ENCODE measurements at places on chromosomes 6 and 20.

DNA sequence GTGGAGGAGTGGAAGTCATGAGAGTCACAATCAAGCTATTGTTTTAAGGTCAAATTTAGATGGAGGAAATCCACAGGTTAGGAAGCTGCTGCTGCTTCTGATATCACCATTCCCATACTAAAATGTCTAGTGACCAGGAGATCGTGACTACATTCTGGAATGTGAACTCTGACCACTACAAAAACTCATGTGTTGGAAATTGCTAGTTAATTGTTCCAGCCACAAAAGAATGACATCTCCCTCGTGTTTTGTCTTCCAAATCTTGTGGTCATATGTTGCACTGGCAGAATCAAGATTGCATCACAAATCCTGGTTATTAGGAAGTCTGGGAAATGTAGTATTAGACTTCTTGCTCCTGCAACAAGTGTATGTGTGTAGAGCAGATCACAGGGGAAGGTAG lies 441.9 kb downstream of the CD109 start:
- no peak for DNase-seq

DNA sequence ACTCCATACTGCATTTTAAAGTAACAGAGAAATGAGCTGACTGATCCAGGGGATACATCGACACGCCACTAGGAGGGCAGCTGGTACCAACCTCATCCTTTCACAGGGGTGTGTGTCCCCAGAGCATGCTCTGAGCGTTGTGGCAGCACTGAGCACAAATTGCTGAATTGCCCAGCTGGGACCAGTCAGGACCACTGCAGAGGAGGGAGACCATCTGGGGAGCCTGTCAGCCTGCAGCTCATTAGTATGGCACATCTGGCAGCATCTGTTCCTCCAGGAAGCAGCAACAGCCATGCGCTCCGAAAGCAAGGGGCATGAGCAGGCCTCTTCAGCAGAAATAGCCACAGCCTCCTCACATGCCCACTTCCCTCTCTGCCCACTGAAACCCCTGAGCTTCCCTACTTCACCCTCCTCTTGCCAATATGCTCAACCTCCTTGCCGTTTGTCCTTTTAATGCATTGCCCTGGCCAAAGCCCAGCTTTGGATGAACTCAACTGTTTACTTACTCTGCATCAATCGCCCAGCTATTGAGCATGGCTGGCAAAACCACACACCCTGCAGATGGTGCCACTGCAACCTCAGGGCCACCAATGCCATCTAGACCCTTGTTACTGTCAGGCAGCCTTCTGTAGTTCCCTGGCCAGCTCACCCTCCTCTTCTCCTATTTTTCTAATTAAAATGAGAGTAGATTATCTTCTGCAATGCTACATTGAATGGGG lies 77.6 kb upstream of the NEDD9 start:
- no peak for DNase-seq

GRCh38 chr6:25232479-25232878 lies 46.7 kb upstream of the CARMIL1 start:
- DNase-seq = no peak

GRCh38 chr6:42505385-42505718 lies 53.6 kb upstream of the TRERF1 start:
- no peak for DNase-seq

- no peak for DNase-seq
Observed at GRCh38 chr6:21749754-21750153, 156.2 kb downstream of the SOX4 start.

GRCh38 chr6:5851261-5851757 lies 155.4 kb downstream of the NRN1 start:
- peak; percentile 40 for DNase-seq

DNA sequence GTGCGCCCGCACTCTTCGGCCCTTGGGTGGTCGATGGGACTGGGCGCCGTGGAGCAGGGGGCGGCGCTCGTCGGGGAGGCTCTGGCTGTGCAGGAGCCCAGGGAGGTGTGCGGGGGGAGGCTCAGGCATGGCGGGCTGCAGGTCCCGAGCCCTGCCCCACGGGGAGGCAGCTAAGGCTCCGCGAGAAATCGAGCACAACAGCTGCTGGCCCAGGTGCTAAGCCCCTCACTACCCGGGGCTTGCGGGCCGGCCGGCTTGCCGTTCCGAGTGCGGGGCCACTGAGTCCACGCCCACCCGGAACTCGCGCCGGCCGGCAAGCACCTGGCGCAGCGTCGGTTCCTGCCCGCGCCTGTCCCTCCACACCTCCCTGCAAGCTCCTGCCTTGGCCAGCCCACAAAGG lies 462.3 kb upstream of the JARID2 start:
- no peak for DNase-seq

DNA sequence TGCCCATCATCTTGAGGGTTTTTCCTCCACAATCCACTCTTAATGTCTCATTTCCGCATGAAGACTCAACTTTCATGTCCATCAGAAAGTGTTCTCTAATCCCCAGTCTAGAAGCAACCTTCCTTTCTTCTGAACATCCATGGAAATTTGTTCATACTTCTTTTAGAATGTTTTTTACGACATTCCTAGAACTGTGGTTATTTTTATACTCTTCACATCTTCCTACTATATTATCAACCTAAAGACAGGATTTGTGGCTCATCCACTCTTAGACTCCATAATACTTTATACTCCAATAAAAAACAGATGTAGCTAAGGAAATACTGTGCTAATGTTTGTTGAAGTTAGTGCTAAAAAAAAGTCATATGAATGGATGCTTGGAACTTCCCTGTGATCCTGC lies 1.4 kb upstream of the CAP2 start:
- DNase-seq = no peak

- no peak for DNase-seq
Observed at GRCh38 chr6:83594941-83595340, 82.6 kb downstream of the PRSS35 start.

- no peak for DNase-seq
Observed at GRCh38 chr6:161906571-161906970, 632.7 kb upstream of the AGPAT4 start.

GRCh38 chr6:31676904-31677303 lies 4.0 kb downstream of the LY6G5C start:
- no peak for DNase-seq

GRCh38 chr6:10033223-10033829 lies 381.5 kb downstream of the TFAP2A start:
- no peak for DNase-seq

DNA sequence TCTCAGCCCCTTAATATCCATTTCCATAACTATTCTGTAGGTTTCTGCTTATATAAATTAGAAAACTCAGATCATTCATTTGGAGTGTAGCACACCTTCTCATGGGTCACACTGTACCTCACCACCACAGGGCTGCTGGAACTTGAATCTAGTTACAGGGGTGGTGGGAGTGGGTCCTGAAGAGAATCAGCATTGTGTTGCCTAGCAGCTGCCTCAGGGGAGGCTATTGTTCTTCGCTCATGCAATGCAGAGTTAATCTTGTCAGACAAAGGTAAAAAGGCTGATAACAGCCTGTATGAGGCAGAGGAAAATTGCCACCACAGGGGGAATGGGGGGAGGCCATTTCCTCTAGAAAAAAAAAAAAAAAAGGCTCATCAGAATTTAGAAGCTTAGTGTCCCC lies 496.0 kb upstream of the ADGRB3 start:
- DNase-seq = no peak

- no peak for DNase-seq
Observed at GRCh38 chr6:125688138-125688537, 61.3 kb upstream of the HEY2 start.

DNA sequence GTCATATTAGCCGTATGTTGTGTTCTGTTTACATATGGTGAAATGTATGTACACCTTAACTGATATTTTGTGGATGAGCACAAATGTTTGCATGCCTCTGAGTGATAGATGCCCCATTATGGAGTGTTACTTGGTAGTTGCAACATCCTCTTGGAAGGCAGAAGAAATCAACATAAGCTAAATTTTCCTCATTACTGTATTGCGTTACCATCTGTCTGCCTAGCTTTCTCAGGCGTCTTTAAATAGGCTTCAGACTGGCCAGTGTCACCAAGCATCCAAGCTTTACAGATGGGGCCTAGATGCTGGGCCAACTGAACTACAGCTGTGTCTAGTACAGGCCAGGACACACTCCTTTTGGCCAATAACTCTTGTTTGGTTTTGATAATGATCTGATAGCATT lies 250.6 kb downstream of the SAMD5 start:
- DNase-seq = no peak

GRCh38 chr6:78611102-78611620 lies 256.2 kb upstream of the IRAK1BP1 start:
- DNase-seq = no peak

DNA sequence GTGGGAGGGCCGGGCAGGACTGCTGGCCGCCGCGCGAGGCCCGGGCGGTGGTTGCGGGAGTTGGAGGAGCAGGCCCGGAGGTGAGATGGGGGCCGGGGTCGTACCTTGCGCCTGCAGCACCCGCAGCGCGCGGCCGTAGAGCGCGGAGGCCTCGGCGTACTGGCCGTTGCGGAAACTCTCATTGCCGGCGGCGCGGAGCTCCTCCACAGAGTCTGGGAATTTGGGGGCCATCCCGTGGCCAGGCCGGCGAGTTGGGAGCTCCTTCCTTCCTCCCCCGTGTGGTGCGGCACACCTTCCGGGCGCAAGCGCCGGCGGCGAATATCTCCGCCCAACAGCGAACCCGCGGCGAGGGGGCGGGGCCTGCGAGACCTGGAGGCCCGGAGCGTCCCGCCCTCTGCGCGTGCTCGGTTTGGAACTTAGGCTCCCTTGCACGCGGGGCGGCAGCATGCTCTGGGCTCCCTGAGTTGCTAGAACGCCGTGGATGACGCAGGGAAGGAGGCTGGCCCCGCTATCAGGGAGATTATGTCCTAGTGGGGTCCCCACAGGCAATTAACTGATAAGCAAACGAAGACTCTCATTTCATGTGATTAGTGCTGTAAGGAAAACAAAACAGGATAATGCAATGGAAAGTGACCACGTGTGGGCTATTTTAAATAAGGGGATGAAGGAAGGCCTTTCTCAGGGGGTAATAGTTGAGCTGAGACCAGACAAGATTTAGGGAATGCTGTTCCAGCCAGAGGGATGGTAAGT lies at the start of gene TOMM34:
Gene TOMM34, minus strand, starts transcription at position 295 of the 750 bp plus-strand sequence. Its CDS starts 64 bp downstream, at position 231.
- DNase-seq = peak; percentile 89

- no peak for DNase-seq
Observed at GRCh38 chr6:51077821-51078518, 259.3 kb downstream of the TFAP2B start.

DNA sequence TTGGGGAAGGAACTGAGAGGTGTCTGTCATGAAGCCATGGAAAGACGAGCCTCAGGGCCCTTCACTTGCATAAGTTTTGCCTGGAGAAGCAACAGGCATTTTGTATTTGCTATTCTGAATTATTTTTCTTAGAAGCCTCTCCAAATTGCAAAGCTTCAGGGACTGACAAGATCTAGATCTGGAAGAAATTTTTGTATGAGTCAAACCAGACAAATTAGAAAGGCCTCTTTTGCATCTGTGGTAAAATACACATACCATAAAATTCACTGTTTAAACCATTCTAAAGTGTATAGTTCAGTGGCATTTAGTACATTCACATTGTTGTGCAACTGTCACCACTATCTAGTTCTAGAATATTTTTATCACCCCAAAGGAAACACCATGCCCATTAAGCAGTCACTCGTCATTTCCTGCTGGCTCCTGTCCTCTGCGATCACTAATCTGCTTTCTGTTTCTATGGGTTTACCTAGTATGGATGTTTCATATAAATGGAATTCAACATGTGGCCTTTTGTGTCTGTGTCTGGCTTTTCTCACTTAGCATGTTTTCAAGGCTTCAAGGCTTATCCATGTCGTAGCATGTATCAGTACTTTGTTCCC lies 269.1 kb downstream of the PHF3 start:
- no peak for DNase-seq

GRCh38 chr6:106509420-106510089 lies 119.7 kb downstream of the RTN4IP1 start:
- DNase-seq = no peak

- no peak for DNase-seq
Observed at GRCh38 chr6:144753023-144753705, 468.0 kb downstream of the UTRN start.

- no peak for DNase-seq
Observed at GRCh38 chr20:38471245-38471644, 1.4 kb upstream of the RALGAPB start.

DNA sequence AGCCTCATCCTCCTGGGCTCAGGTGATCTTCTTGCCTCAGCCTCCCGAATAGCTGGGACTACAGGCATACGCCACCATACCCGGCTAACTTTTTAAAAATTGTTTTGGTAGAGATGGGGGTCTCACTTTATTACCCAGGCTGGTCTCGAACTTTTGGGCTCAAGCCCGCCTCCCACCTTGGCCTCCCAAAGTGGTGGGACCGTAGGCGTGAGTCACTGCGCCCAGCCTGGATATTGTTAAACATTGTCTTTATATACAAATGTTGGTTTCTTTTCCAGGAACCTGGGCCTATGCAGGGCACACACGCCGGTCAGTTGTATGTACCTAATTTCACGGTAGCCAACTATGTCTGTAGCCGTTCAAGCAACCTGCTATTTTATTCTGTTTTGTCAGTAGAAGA lies 60.1 kb downstream of the SYNJ2 start:
- no peak for DNase-seq

DNA sequence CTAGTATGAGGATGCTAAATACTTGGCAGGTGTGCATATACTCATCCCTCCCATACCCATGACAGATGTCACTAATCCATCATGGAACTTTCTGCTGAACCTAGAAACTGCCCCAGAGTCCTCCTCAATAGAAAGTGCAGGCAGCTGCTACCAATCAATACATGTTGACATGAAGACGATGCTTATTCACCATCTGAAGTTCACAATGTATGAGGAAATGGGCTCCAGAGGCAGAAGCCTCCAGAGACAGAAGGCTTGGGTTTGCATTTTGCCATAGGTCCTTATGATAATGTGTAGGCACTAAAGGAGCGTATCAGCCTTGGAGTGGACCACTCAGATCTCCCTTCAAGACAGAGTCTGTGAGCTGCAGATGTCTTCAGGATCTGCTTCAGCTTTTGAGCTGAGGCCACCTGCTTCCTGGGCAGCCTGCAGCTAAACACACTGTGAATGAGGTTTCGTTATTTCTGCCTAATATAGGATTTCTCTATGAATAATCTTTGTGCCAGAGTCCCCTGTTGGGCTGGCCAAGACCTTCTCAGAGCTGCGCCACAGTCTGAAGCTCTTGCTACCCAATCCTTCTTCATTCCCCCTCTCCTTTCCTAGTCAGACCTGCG lies 7.5 kb upstream of the KIAA1755 start:
- no peak for DNase-seq

DNA sequence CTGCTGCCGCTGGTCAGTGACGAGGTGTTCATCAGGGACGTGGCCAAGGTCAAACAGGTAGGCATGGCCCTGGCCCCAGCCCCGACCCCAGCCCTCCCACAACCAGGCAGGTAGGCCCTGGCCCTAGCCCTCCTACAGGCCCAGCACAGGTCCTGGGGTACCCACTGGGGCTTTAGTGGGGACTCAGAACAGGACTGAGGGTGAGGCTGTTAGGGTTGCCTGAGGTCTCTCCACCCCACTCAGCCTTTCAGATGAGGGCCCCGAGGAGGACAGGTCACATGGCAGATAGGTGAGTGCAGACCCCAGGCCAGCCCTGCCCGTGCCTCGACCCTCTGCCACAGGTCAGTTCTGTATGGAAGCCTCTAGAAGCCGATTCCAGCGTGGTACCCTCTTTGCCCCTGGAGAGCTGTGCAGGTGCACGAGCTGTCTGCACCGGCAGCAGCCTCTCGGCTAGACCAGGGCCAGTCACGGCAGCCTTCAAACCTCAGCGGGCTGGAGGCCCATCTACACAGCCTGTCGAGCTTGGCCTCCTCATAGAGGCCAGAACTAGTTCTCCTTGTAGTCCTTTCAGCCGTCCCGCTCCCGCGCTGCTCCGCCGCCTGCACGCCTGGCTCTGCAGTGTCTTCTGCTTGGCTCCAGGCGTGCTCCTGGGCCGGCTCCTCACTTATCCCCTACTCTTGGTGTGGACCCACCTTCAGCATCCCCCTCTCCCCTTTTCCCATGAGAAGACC lies 35.5 kb downstream of the PYGB start:
- no peak for DNase-seq

- no peak for DNase-seq
Observed at GRCh38 chr6:87180105-87180728, 24.9 kb downstream of the ZNF292 start.
